Activated naive CD8-positive, alpha-beta T cell treated with anti-CD3 and anti-CD28 coated beads, Interleukin-2, amount 10 ng/mL, durations not matched to agents 7 days and 5 days (primary cell): ENCODE measurements at places on chromosomes 2 and 18. TPM values are rescaled to one million over a fixed set of nuclear protein-coding genes. Genes with fewer than 3 reads are reported as not detected.
A peak's percentile ranks its signal among the peaks of the same experiment; 100 is the strongest.

Gene FNDC4
- total RNA-seq = not detected

DNA sequence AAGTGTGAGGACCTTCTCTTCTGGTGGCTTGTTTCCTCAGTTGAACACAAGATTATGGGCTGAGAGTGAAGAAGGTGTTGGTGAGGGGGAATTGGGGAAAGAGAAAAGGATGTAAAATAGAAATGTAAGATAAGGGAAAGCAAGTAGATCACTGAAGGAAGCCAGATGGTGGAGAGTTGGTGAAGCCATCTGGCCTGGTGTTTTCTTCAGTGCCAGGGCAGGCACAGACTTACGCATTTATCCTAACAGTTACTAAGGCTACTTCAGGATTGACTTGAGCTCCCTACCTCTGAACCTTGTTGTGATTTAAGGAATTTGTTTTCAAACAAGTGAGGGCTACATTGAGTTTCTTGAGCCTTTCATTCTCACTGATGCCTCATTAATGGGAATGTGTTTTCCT, 113.8 kb downstream of the GALNT1 start:
- DNase-seq = no peak

DNA sequence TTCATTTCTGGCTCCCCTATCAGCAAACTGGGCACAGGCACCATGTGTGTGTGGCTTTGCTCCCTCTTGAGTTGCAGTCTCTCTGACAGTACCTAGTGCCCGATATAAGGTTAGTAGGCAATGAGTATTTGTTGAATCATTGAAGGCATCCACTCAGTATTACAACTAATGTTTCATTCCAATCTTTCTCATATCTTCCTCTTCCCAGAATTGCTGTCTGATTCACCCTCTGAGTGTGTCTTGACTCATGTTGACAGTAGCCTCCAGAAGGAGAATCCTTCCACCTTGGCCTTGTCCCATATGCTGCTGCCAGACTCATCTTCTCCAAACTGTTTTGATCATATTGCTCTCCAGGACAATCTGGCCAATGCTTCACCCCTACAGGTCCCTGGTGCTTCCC, 202.5 kb downstream of the LRRTM1 start:
- no peak for DNase-seq

GRCh38 chr2:240997141-240997855, 1.1 kb upstream of the SNED1 start:
- DNase-seq = no peak

Gene RAB31
- 0.94 TPM for total RNA-seq

DNA sequence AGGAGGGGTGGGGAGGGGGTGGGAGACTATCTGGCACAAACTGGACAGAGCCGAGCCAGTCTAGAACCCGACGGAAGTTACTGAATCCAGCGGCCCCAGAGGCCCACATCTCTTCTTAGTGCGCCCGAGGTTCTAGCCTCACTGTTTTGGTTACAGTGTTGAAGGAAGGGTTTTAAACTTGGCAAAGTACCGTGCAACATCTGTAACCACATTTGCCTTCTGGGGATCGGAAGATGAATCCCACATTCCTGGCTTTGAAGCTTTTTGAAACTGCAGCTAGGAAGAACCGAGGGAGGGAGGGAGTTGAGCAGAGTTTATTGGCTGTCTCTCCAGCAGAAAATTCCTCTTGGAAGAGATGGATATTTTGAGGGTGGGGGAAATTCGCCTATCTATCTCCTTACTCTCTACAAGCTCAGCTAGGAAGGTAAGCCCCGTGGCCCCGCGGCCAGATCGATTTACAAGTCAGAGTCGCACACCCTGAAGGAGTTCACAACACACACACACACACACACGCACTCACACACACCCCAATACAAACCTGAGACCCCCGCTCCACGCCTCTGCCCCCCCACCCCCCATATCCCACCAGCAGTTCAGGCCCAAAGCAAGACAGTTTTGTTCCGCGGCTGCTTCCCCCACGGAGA, 1.0 kb downstream of the ACVR1 start:
- DNase-seq = peak; percentile 36

Gene KIAA2012
- total RNA-seq = not detected

GRCh38 chr18:10488017-10488416, 33.6 kb downstream of the APCDD1 start:
- no peak for DNase-seq

DNA sequence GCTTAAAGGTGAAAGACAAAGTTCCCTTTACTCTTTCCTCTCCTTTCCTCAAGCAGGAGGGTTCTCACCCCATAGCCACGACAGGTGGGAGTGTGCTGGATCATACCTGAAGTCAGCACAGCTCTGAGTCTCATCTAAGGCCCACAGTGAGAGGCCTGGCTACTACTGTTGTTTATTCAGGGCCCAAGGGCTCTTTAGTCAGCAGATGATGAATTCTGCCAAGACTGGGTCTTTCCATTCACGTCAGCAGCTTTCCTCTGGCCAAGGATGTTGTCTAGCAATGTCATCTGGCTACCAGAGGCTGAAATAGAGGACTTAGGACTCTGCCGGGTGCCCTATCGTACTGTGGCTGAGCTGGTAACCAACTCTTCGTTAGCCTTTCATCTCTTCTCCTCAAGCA, 308.4 kb upstream of the THUMPD2 start:
- DNase-seq = no peak

DNA sequence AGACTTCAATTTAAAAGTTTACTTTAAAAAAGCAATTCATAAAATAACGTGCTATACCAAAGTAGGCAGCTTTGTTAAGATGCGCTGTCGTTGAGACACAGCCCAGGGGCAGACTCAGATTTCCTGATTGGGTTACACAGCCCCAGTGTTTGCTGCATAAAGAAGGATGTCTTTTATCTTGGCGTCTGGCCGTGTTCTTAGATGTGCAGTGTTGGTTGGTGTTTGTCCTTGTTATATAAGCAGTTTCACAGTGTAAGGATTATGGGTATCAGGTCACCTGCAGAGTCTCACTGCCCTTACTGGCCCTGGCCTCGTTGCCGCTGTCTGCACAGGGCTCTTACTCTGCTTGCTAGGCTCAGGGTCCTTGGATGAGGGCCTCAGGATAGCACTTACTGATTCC, 108.5 kb downstream of the WDSUB1 start:
- no peak for DNase-seq

DNA sequence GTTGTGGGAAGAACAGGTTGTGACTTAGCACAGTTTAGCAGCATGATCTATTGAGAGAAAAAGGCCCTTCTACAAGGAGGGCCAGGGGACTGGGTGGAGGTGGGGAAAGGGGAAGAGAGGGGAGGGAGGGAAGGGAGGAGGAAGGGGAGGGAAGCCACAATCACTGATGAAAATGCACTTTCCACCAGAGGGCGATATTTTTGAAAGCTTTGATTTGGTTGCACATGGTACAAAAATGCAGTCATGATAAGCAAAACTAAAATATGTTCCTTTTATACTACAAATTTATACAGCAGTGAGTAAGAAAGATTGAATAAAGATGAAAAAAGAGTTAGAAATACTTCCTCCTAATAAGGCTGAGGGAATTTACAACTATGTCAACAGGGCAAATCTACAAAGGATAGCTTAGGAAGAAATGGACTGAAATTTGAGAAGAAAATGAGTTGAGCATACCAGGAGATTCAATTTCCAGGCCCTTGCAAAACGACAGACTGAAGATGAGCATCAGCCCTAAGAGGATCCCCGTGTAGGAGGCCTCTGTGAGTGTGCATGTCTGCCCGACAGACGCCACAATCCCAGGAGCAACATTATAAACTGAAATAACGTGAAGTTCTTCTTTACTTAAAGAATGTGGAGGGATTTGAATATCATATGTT, 17.2 kb downstream of the SH3YL1 start:
- no peak for DNase-seq

- peak; percentile 39 for DNase-seq
These were observed 799.7 kb upstream of the ACVR2A start for GRCh38 chr2:147045113-147045512.

Gene KRTCAP3
- total RNA-seq = 13.9 TPM

DNA sequence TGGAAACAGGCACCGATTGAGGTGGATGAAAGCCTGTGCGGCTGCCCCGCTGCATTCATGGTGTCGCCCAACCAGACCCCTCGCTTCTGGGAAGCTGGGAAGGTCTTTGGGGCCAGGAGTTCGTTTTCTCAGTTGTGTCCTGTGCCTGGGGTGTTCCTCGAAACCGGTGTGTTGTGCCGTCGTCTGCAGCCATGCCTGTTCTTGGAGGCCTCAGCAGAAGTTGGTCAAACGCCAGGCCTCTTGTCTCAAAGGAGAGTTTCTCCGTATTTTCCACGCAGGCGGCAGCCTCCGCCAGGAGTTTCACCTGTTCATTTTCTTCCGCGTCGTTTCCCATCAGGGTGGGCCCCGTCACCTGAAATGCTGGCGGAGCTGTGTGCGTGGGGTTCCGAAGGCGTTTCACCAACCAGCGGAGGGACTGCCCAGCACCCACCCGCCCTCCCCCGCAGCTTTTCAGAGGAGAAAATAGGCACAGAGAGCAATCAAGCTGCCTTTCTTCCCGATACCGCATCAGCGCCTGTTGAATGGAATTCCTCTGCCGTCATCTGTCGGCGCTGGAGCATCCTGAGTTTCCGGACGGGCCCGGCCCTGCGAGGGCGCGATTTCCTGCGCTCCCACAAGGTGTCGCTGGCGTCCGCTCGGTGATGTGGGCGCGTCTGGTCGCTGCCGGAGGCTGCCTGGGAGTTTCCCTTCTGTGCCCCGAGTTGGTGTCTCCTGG, 17.0 kb upstream of the NFATC1 start:
- peak; percentile 81 for DNase-seq

- no peak for DNase-seq
These were observed 188.7 kb upstream of the COL3A1 start for GRCh38 chr2:188785490-188785889.

DNA sequence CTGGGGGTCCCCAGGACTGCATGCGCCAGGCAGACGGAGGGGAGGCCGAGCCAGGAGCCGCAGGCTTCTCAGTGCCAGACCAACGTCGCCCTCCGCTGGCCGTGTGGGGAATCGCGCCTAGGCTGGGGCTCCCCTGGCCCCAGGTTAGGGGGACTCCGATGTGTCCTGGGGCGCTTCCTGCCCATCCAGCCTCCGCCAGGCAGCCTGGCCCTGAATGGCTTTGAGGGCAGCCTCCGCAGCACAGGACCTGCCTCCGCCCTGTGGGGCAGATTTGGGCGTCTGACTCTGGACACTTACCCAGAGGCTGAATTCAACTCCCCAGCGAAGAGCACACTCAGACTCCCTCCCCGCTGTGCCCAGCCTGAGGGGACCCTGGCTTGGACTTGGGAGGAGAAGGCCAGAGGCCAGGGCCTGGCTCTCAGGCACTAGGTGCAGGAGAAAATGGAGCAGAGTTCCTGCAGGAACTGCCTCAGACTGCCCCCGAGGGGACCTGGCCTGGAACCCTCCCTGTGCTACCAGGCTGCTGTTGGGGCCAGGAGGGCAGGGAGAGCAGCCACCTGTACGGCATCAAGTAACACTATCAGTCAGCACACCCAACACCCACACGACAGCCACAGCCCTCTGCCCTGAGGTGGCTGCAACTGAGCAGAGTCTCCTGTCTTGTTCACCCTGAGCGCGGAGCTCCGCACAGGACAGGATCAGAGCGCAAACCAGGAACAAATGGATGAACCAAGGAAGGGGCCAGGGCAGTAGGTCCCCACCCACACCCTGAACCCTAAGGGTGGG, 597 bp upstream of the TEKT4 start:
- DNase-seq = peak; percentile 62

Gene CD302
- 0.62 TPM for total RNA-seq

Gene GNLY
- total RNA-seq = 27.5 TPM

DNA sequence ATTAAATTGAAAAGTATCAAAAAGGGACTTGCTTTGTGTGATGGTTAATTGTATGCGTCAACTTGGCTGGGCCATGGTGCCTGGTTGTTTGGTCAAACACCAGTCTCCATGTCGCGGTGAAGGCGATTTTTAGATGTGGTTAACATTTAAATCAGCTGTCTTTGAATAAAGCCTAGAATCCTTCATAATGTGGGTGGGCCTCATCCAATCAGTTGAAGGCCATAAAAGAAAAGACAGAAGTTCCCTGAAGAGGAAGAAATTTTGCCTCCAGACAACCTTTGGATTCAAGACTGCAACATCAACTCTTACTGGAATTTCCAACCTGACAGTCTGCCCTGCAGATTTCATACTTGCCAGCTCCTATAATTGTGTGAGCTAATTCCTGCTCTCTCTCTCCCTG, 160.5 kb downstream of the SH3BP4 start:
- no peak for DNase-seq

Gene PRSS56
- not detected for total RNA-seq

GRCh38 chr2:148653437-148653836, 8.9 kb downstream of the EPC2 start:
- no peak for DNase-seq

- no peak for DNase-seq
These were observed 24.5 kb upstream of the KCNE4 start for GRCh38 chr2:223027442-223027841.

DNA sequence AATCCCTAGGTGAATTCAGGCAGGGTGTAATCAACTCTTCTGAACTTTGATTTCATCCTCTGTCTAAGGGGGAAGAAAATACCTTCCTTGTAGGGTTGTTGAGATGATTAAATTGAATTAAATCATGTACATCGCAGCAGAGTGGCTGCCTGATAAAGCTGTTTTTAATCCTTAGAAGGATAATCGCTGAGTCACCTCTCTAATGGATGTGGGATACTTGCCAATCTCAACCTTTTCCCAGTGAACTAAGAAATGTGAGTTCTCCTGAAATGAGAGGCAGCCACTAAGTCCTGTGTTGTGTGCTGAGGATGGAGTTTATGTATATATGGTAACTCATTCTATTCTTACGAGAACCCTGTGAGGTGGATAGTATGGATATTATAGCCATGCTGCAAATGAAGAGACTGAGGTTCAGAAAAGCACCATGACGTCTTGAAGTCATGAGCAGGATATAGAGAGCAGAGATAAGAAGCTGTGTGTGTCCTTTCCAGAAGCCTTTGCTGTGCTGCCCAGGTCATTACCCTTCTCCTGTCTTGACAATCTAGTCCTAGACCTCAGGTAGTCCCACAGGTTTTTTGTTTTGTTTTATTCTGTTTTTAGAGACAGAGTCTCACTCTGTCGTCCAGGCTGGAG, 93.3 kb downstream of the HNRNPLL start:
- DNase-seq = no peak

GRCh38 chr2:234304950-234305349, 191.9 kb downstream of the ARL4C start:
- DNase-seq = no peak

DNA sequence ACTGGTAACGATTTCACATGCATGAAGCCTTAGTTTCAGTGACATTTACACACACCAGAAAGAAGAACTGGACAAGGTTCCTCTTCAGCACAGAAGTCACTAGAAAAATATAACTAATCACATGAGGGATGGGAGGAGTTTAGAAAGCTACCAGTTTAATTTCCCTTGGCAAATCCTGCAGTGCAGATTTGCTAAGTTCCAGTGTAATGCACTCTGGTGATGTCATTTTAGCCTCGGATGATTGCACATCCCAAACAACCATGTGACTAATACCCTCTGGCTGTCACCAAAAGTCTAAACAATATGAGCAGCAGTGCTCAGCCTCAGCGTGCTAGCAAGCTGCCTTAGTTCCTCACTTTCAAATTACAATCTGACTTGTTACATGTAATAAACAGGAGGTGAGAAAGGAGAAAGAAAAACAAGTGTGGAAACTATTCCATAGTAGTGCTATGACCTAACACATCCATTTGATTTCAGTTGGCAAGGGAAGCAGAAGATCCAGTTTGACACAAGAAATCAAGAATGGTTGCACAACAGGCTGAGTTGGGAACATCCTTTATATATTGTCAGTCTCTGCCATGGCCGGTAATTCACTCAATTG, 35.3 kb upstream of the PPP1CB start:
- DNase-seq = no peak

Gene RTN4
- 88.2 TPM for total RNA-seq

Gene AKAIN1
- not detected for total RNA-seq

Gene LDLRAD4
- 40.3 TPM for total RNA-seq

- peak; percentile 64 for DNase-seq
These were observed 114.7 kb downstream of the FAM210A start for GRCh38 chr18:13611601-13612195.

- no peak for DNase-seq
These were observed 36.7 kb downstream of the ADCYAP1 start for GRCh38 chr18:941331-941730.
